ENCODE measurements at places on chromosomes 2 and 18.

DNA sequence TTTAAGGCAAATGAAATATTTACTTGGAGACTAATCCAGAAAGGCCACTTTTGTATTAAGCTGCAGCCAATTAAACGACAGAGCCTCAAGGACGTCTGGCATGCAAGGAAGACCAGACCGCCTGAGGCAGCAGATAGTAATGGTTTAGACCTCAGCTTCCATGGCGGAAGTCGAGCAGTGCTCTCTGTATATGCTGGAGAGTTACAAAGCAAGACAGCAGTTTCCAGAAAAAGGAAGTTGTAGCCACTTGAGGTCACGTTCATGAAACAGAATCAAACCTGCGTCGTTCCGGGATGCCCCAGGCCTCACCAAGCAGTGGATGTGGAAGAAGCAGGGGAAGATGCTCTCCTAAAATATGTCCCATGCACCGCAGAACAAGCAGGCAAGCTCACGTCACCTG lies 142.0 kb downstream of the PTGR3 start:
- DNase-seq = no peak

GRCh38 chr2:69012310-69013141 lies 453 bp upstream of the ANTXR1 start:
- no peak for DNase-seq

- no peak for DNase-seq
Measured at GRCh38 chr18:11500153-11501122, 109.0 kb upstream of the SLC35G4 start.

GRCh38 chr2:227000123-227000522 lies 163.9 kb downstream of the COL4A4 start:
- DNase-seq = no peak

GRCh38 chr2:29841386-29842004 lies 79.9 kb downstream of the ALK start:
- DNase-seq = no peak

DNA sequence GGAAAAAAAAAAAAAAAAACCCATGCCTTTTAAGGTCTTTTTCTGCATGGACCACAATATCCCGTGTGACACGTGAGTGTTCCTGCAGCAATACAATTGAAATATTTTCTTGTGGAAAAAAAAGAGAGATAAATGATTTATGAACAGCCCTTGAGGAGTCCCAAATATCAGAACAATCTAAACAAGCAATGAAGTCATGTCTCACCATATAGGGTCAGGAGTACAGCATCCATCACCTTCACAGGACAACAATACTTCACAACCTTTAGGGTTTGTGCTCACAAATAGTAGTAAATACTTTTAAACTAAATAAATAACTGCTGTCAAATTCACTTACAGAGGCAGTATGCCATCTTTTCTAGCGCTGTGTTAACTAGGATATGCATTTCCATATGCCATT lies 87.9 kb downstream of the ZEB2 start:
- DNase-seq = no peak

GRCh38 chr2:10846110-10846861 lies 33.7 kb upstream of the PDIA6 start:
- DNase-seq = no peak

- no peak for DNase-seq
Measured at GRCh38 chr2:15760232-15760910, 168.7 kb downstream of the DDX1 start.

DNA sequence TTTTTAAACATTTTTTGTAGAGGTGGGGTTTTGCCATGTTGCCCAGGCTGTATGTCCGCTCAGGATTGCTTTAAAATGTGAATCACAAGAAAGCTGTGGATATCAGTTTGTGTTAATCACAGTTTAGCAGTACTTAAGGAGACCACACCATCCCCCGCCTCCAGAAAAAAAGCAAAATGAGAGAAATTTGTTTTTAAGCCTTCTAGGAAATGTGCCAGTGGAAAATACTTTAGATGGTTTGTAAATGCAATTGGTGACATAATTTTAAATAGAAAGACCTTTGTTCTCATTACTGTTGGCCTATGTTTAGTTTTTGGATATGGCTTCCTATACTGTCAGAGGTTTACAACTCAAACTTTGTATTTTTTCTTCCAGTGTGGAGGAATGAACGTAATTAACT lies 27.0 kb downstream of the GCA start:
- no peak for DNase-seq

- DNase-seq = no peak
Measured at GRCh38 chr2:86621280-86621943, 2.3 kb downstream of the RNF103 start.

DNA sequence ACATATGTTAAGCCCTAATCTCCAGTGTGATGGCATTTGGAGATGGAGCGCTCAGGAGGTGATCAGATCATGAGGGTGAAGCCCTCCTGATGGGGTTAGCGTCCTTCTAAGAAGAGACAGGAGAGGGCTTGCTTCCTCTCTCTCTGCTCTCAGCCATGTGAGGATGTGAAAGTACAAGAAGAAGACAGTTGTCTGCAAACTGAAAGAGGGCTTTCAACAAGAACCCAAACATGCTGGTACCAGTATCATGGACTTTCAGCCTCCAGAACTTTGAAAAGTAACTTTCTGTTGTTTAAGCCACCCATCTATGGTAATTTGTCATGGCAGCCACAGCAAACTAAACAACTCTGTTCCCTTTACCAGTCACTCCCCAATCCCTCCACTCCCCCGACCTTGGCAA lies 47.4 kb downstream of the CACNB4 start:
- DNase-seq = no peak

DNA sequence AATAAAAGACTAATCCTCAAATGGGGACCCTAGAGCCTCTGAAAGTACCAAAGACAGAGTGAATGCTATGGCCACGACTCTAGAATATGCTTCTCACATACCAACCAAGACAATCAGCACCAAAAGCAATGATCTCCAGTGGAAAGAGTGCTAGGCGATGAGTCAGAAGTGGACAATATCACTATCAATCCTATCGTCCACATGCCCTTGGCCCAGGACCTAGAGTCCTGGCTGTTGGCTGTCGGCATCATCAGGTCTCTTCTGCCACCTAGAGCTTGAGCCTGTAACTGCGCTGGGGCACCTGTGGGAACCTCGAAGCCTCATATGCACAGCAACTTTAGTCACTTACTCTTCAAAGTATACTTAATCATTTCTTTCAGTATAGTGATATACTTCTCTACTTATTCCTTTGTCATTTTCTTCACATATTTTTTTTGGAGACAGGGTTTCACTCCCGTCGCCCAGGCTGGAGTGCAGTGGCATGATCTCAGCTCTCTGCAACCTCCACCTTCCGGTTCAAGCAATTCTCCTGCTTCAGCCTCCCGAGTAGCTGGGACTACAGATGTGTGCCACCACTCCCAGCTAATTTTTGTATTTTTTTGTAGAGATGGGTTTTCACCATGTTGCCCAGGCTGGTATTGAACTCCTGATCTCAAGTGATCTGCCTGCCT lies 29.7 kb downstream of the NOL10 start:
- DNase-seq = no peak

- no peak for DNase-seq
Measured at GRCh38 chr2:152609699-152610098, 107.6 kb downstream of the PRPF40A start.

GRCh38 chr2:181760521-181760920 lies 80.2 kb upstream of the NEUROD1 start:
- no peak for DNase-seq

GRCh38 chr2:7292154-7292691 lies 375.0 kb downstream of the RNF144A start:
- no peak for DNase-seq

DNA sequence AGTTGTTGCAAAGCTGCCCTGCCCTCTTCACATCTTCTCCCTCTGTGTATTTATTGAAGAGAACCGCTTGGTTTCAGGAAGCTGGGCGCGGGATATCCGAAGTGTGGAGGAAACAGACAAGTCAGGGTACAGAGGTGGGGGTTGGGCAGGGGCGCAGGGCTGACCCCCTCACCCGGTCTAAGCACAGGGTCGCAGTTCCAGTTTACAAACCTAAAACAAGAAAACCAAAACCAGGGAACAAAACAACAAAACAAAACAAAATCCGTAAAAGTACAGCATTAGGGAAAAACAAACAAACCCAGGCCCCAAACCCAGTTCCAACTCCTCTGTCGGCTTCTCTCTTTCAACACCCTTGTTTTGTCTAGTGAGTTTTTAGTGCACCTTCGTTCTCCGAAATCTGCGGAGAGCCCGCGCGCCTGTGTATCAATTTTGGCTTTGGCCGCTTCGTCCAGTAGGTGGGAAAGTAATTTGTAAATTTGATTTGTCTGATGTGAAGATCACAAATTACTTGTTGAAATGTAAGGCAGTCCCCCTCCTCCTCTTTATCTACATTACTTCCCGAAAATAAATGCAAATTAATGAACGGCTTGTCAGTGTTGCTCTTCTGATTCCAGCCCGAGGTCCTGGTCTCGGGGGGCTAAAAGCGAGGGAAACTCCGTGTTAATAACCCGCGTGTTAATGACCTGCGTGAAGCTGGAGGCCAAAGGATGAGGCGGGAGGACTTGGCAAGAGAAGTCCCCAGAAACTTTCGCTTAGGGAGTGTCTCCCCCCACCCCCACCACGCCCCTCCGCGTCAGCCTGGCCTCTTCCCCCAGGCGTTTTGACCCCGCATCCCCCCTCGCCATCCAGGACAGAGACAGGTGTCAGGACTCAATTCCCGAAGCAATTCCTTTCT lies 6.9 kb downstream of the OTX1 start:
- no peak for DNase-seq

GRCh38 chr2:127590386-127591190 lies 55.1 kb downstream of the MYO7B start:
- DNase-seq = no peak

- DNase-seq = no peak
Measured at GRCh38 chr2:97900806-97901205, 94.9 kb downstream of the TMEM131 start.

DNA sequence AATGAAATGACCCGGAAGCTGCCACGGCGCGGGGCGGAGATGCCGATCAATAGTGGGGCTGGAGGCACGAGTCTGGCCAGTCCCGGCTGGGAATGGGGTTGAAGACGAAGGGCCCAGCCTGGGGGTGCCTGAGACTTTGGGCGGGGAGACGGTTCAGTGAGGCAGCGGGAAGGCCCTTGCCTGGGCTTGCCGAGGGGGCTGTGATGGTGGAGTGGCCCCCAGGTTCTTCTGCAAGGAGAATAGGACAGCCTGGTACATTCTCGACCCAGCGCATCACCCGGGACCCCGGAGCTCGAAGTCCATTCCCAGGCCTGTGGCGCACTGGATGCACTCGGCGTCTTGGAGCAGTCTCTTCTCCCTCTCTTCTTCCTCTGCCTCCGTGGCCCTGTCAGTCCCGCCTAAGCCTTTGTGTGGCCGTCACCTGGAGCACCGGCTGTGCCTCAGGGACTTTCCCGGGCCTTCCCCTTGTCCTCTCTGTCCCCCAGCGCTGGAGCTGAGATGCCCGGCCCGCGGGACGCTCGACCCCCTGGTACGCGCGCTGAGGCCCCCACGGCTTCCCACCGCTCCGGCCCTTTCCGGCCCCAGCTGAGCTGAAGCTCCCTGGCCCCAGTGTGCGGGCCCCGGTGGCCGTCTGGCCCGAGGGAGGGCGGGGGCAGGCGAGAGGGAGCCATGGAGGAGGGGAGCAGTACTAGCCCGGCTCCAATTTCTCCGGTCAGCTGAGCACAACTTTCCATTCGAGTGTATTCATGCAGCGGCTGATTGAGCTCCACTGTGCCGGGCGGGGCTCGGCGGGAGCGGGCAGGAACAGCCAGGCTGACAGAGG lies 8.0 kb downstream of the SIX3 start:
- DNase-seq = no peak

- DNase-seq = no peak
Measured at GRCh38 chr2:190582736-190583506, 48.4 kb upstream of the NEMP2 start.

DNA sequence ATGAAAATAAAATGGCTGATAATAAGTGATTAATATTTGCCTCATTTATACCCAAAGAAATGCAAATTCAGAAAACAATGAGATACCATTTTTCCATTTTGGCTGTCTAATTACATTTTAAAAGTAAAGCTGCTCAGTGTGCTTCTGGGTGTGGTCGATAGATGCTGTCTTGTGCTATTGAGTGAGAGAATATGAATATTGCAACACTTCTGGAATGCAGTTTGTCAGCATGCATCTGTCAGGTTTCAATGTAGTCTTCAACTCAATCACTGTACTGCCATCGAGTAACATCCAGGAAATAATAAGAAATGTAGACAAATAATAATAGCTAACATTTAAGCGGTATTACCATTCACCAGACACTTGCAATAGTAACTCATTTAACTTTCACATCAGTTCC lies 3.9 kb downstream of the IL18R1 start:
- DNase-seq = no peak

- no peak for DNase-seq
Measured at GRCh38 chr18:74817576-74817975, 219.9 kb downstream of the ZNF407 start.

- DNase-seq = no peak
Measured at GRCh38 chr18:33839452-33840211, 261.6 kb downstream of the ASXL3 start.

DNA sequence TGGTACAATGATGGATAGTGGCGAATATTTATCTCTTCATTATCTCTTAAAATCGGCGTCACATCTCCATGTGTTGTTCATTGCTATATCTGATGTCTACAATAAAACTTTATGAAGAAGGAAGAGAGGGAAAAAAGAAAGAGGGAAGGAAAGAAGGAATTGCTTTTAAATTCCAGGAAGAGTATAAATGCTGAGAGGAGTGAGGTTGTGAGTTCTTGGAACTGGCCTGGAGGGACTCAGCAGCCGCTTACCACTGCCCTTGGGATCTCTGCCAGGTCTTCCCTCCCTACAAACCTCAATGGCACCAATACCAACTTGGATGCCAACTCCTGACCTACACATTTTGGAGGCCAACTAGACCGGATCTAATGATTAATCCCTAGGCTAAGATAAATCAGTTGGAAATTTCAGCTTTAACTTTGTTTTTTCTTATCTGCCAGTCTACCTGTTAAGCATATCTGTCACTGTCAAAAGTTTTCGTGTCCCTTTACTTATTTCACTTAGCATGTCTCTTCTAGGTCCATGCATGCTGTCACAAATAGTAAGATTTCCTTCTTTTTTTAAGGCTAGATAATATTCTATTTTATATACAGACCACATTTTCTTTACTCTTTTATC lies 9.8 kb downstream of the SCN9A start:
- DNase-seq = no peak

DNA sequence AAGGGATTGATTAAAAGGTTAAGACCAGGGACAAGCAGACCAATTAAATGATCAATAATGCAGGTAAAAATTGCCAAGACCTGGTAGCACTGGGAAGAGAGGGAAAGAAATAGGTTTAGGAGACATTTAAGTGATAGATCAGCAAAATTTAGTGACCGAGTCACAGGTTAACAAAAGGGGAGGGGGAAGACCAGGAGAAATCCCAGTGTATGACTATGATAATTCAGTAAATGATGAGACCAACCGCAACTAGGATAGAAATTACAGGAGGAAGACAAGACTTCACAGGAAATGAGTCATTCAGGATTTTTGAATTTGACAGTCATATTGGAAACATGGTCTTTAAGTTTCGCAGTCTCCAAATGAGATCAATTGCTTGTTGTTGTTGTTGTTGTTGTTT lies 62.9 kb downstream of the COBLL1 start:
- DNase-seq = no peak

- DNase-seq = no peak
Measured at GRCh38 chr18:64330931-64331330, 182.0 kb upstream of the LINC00305 start.

- no peak for DNase-seq
Measured at GRCh38 chr18:48778344-48779011, 172.3 kb downstream of the SMAD7 start.

Measured in stimulated activated CD8-positive, alpha-beta memory T cell treated with anti-CD3 and anti-CD28 coated beads, Interleukin-2, amount 100 ng/mL, for 1 hour (primary cell).